ENCODE measurements at places on chromosomes 13 and 19.

DNA sequence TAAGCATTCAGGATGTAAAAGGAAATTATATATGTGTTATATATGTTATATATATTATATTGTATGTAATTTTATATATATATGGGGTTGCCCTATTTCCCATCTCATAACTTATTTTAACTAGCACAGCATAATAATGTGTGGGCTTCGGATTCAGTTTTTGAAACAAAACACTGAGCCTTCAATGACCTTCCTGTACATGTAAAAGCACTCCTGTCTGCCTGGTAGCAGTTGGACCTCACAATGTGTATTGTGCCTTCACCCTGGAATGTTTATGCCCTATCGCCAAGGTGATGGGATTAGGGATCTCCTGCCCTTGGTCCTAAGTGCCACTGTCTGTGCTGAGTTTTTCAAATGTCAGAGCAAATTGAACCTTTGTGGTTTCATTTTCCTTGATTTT, 968.8 kb downstream of the TUBA3C start:
- DNase-seq, result no peak

DNA sequence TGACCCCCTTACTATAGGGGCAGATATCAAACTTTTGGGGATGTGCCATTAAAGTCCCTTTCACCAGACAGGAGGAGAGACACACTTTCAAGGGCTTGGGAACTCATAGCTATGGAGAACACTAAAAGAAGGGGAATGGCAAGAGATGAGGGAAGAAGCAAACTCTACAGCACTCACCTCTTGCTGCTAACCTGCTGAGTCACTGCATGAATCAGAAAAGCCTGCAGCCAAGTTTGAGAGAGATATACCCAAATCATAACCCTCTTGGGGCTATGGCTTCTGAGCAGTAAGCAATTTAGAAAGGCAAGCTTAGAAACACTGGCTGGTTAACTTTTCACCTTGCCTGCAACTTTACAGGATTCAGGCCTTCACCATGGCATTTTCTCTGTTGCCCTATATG, 1028.0 kb downstream of the UQCRFS1 start:
- DNase-seq, result no peak

GRCh38 chr19:8832132-8833021, at the start of the genes MBD3L1 and ZNF558:
Gene MBD3L1, plus strand, starts transcription at chr19:8832377. Its CDS starts 10,302 bp downstream, at chr19:8842679.
Gene ZNF558, minus strand, starts transcription at chr19:8832304. Its CDS starts 9,645 bp downstream, at chr19:8822659.
- peak; percentile 98 for DNase-seq

- DNase-seq, result no peak
Measured at GRCh38 chr19:13128583-13128982, 10.5 kb downstream of the NACC1 start.

GRCh38 chr13:84077271-84077670, 195.0 kb upstream of the SLITRK1 start:
- DNase-seq, result no peak

DNA sequence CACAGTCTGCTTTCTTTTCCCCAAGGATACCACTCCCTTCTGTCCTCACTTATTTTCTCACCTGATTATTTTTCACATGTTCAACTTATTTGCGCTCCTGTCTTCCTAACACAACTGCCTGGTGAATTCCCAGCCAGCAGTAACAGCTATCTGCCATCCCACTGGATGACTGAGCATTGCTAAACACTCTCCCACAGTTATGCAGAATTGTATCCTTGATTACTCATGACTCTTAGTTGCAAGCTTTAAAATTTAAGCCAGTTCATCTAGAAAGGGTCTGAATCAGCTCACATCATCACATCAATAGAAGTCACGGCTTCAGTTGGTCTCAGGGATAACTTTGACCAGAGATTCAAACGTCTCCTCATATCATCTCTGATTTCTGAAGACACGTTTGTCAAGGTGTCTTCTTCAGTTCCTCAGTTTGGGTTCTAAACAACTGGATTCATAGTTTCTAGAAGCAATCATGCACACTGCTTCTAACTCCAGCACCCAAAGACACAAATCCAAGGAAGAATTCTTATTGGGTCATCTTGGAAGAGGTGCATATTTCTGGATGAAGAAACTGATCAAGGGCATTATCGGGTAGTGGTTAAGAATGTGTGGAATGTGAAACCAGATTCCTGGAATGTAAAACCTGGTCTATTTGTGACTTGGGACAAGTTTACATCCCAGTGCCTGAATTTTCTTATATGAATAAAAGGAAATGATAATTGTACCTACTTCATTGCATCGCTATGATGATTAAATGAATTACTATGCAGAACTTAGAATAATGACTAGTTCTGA, 13.9 kb upstream of the DACH1 start:
- no peak for DNase-seq

- DNase-seq, result no peak
Measured at GRCh38 chr13:79185580-79185979, 220.5 kb downstream of the RBM26 start.

- DNase-seq, result no peak
Measured at GRCh38 chr13:60484865-60485264, 87.8 kb downstream of the TDRD3 start.

All from naive thymus-derived CD8-positive, alpha-beta T cell (primary cell).